ENCODE measurements at places on chromosomes 3 and 15.

GRCh38 chr3:31191354-31191753 lies 296.9 kb upstream of the GADL1 start:
- DNase-seq, result no peak

DNA sequence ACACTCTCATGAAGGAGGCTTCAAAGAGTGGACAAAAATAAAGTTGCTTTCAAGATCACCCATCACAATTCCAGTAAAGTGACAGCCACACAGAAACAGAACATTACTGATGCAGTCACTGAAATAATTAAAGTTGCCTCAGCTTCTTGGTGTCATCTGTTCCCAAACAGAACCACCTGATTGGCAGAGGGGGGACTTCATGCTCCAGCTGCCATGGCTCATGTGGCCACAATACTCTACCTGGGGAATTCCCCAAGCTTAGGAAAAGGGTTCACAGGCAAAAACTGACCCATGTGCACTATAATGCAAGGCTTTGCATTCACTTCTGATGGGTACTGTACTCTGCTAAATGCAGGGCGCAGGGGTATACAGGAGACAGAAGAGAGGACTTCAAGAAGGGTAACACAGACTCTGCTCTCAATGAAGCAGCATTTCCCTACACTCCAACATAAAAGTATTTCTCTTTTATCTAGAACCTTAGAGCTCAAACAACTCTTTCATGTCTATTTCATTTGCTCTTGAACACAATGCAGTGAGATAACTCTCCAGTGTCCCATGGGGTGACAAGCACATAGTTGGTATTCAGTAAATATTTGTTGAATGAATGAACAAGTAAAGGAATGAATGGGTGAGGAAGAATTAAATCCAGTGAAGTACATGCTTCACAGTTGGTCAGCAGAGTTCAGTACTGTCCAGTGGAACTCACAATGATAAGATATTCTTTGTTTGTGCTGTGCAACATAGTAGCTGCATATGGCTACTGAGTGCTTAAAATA lies 8.6 kb upstream of the CTNNB1 start:
- no peak for DNase-seq

GRCh38 chr3:120088622-120089021 lies 5.6 kb downstream of the GSK3B start:
- DNase-seq, result no peak

DNA sequence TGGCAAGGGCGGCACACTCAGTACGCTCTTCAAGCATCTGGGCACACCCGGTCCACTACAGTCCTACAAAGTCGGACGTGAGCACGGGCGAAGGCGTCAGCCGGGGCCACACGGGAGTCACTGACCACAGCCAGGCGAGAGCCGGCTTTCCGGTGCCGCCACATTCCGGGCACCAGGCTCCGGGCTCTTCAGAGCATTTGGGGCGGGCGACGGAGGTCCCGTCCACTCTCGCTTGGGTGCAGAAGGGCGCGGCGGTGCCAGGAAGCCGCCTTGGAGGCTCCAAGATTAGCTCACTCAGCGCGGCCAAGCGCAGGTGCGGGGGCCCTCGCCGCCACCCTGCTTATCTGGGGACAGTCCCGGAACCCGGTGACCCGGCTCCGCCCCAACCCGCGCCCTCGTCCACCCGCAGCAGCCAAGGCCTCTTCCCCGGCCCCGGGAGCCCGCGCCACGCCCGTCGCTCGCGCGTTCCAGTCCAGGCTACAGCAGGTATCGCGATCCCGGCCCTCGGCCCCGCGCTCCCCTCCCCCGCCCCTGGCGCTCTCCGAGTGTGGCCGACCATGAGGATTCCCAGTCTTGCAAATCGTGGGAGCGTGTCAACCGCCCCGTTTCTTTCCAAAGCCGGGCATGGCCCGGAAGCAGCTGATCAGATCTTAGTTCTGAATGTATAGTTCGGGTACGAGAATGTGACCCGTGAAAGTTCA lies at the start of gene ADPRH:
Gene ADPRH (plus strand): TSS at position 127 of the 701 bp plus-strand sequence. CDS start 2,678 bp downstream, outside the sequence.
- no peak for DNase-seq

GRCh38 chr15:98401029-98401428 lies 247.3 kb upstream of the IGF1R start:
- no peak for DNase-seq

GRCh38 chr3:119330181-119330580 lies 36.0 kb downstream of the ARHGAP31 start:
- DNase-seq, result no peak

DNA sequence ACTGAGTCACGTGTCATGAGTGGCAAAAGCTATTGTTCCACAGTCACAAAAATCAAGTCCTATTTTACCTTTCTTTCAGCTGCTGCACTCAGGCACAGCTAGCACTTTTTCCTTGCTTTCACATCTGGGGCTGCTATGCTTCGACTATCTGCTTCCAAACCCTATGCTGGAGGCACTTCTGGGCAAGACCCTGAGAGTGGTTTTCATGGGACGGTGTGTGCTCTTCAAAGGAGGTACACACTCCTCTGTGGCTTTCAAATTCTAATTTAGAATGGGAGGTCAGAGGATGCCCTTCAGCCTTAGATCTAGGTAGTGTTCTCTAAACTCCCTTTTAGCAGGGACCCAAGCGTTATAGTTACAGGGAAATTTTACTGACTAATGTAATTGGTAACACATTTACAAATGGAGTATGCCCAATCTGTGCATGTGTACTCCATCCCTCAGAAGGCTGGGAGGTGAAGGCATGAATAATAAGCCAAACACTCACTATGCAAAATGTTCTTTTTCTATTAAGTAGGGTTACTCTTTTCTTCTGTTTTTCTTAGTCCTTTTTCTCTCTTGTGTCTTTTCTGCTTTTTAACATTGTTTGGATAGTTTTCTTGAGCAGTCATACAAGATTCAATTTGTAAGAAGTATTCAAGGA lies 188.3 kb downstream of the LSAMP start:
- DNase-seq, result no peak

- no peak for DNase-seq
Observed at GRCh38 chr3:141878817-141879216, 2.4 kb downstream of the ATP1B3 start.

DNA sequence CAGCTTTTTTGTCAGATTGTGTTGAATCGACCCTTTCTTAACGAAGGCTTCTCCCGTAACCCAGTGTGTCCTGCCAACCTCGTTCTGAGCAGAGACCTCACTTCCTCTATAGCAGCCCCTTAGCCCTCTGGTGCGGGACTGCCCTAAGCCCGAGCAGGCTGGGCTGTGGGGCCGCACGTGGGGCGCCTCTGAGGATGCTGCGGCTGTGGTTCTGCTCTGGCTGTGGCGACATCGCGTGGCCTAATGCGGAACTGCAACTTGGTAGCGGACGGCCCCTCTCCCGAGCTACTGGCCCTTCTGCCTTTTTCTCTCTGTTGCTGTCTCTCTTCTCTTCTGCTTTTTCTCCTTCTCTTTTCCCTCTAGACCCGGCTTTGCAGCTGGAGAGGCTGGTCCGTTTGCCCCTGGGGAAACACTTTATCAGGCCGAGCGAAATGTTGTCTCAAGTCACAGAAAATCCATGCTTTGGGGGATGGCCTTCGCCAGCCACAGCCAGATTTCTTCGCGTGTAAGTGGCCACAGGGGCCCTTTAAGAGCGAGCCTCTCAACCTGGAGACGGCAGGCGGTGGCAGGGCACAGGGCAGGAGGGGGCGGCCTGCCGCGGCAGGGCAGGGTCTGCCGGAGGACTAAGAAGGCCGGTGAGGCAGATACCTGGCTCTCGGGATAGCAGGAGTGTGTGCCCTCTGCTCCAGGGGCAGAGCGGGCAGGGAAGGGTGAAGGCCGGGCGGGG lies 19.4 kb upstream of the KIF23 start:
- peak; percentile 65 for DNase-seq

DNA sequence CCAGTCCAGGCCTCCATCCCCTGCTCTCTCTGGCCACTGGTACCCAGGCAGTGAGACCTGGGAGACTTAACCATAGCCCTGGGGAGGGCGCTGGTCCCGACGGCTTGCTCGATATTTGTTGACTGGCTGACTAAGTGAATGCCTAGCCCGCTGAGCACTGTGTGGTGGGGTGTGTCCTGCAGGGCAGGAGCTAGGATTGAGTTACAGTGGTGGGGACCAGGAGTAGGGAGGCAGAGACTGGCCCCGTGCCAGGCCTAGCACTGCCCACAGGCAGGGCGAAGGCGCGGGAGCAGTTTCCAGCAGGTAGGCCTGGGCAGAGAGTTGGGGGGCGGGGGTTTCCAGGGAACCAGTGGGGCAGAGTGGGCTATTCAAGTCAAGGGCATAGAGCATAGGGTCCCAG lies at the start of gene VILL:
Gene VILL (plus strand): TSS at position 260 of the 400 bp plus-strand sequence. CDS start 2,887 bp downstream, outside the sequence.
- no peak for DNase-seq

DNA sequence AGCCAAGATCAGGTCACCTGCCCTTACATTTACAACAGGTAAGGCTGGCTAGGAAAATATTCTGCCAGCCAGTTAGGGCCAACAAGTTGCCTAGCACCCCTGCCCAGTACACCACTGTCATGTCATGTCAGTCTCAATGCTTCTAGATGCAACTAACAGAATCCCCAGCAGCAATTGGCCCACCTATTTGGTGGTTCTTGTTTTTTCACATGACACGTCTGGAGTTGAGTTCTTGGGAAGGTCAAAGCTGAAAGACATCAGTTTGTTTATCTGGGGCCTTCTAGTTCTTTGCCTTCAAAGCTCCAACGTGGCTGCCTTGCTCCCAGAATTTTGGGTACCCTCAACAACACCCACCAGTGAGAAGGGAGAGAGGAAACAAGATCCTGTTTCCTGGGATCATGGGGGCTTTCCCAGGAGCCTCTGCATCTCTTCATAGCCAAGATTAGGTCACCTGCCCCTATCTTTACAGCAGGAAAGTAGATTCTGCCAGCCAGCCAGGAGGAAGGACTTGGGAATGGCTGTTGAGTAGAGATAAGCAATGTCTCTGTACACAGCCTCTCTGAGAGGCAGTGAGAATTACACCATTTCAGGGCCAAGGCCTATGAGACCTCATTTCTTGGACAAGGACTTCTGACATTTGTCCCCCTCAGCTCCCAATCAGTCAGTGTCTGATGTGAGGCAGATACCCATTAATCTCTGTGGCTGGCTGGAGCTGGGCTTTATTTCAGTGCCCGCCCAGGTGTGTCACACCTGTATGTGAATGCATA lies 8.6 kb downstream of the GPX1 start:
- DNase-seq, result no peak

DNA sequence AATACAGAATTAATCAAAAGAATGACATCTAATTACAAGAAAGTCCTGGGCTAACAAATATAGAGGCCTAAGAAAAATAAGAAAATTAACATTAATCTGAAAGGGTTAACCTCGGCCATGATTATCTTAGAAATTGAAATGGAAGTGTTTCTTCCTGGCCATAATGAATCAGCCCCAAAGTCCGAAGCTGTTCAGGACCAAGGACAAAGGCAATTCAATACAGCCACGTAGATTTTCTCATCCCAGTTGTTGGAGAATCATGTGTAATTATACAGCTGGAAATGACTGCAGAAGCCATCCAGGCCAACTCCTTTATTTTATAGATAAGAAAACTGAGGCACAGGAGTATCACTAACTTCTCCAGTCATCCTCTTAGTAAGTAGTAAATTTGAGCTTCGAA lies 38.0 kb upstream of the GBE1 start:
- no peak for DNase-seq

- no peak for DNase-seq
Observed at GRCh38 chr15:94234300-94234699, 2.9 kb downstream of the MCTP2 start.

GRCh38 chr15:69757186-69757585 lies 304.6 kb downstream of the RPLP1 start:
- DNase-seq, result no peak

- DNase-seq, result no peak
Observed at GRCh38 chr3:168883145-168883544, 780.4 kb downstream of the MECOM start.

DNA sequence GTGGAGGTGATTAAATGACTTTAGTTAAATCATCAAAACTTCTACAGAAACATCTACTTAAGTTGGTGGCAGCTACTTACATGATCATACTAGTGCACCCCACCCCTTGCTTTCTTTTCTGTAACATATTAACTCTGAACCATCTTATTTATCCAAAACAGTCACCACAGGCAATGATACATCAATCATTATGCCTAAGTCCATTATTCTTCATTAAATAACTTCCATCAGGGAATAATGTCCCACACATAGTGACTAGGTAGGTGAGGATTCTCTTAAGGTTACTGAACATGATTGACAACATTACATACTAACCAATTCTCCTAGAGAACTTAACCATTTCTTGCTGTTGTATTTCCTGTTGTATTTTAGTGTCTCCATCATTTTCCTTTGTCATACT lies 210.2 kb downstream of the NR1D2 start:
- no peak for DNase-seq

All from KG1 (cell line).